Stimulated activated CD4-positive, alpha-beta T cell treated with anti-CD3 and anti-CD28 coated beads, TNF-alpha, amount 100 ng/mL, for 1 hour (primary cell): ENCODE measurements at places on chromosomes 3 and 15.

DNA sequence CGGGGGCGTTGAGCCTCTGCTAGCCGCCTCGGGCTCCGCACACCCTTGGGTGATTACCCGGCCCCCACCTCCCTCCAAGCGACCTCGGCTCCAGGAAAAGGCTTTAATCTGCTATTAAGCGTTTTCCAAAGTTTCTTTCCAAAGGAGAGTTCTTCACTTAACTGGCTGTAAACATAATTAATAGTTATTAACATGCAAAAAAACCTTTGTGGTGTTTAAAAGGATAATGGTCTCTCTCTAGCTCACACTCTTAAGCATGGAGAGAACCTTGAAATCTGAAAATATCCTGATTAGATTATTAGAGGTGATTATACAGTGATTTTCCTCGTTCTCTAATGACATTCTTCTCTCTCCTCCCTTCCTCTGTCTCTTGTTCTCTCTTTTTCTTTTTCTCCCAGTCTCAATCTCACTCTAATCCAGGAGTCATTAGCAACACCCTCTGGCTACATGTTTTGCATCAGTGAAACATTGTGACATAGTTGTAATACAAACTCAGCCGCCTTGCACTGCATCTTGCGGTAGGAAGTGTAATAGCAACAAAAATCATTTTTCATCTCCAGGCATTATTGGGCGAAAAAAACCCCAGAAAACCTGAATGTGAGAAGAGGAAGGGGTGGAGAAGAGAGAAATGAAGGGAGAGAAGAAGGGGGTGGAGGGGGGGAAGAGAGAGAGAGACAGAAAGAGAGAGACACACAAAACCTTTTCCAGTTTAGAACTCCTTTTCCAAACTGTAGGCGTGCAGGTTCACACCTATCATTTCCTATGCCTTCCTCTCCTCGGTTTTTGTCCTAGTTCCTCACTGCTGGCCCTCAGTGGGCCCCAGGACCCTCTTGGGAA lies 24.4 kb downstream of the NR2F2 start:
- DNase-seq = no peak

- DNase-seq = no peak
These were observed 50.3 kb downstream of the XYLB start for GRCh38 chr3:38396861-38397260.

DNA sequence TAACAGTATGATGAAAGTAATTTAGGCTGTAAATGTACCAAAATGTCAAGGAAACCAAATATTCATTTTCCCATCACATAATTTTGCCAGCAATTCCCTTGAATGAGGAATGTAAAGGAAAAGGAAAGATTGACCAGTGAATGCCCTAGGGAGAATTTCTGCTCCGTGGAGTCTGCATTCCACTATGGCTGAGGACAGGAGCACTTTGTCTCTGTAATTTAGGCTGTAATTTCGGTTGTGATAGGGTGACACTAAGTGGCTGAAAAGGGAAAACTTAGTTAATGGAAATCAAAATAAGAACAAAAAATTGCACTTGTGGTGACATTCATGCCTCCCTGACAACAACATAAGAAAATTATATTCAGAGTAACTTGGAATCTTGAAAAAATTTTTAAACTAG lies 8.3 kb upstream of the TMEM207 start:
- no peak for DNase-seq

DNA sequence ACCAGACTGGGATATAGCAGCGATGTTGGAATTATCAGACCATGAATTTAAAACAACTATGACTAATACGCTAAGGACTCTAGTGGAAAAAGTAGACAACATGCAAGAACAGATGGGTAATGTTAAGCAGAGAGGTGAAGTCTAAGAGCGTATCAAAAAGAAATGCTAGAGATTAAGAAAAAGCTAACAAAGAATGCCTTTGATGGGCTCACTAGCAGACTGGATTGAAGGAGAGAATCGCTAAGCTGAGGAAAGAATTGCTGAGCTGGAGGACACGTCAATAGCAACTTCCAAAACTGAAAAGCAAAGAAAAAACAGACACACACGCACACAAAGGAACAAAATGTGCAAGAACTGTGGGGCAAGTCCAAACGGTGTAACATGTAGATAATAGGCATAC lies 20.0 kb upstream of the CMTM6 start:
- no peak for DNase-seq

DNA sequence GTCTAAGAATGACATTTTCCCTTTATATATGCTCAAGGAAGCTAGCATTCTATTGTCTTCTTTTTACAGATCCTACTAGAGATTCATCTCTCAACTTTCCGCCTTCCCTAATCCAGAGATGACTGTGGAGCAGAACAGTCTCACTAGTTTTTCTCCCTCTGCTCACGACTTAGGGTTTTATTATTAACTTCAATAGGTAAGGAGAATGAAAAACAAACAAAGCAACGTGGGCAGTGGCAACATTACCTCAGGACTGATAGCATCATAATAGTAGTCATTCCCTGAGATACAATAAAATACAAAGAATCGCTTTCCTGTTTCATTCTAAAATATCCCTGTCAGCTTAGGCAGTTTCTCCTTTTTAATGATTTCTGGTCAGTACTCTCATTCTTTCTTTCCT lies 154.3 kb upstream of the PLAAT1 start:
- DNase-seq = no peak

GRCh38 chr3:44554626-44555592 lies at the start of gene ZKSCAN7:
Gene ZKSCAN7 (plus strand): TSS chr3:44555193. CDS start chr3:44557048, 1,855 bp downstream.
- DNase-seq = peak; percentile 2

GRCh38 chr15:73078291-73078690 lies 26.0 kb downstream of the NEO1 start:
- no peak for DNase-seq
